Stimulated activated CD4-positive, alpha-beta T cell treated with anti-CD3 and anti-CD28 coated beads, Interleukin-1b, Interleukin-23, amount 100 ng/mL, for 4 hours (primary cell): ENCODE measurements at places on chromosomes 13 and 19.

GRCh38 chr13:40585911-40586471 lies 80.5 kb downstream of the FOXO1 start:
- DNase-seq: no peak

GRCh38 chr13:30759748-30760147 lies 24.4 kb downstream of the ALOX5AP start:
- no peak for DNase-seq

- no peak for DNase-seq
Observed at GRCh38 chr13:59710996-59711701, 452.6 kb downstream of the DIAPH3 start.

- DNase-seq: no peak
Observed at GRCh38 chr19:51131780-51132680, 7.3 kb downstream of the SIGLEC9 start.

- DNase-seq: no peak
Observed at GRCh38 chr13:77033717-77034302, 6.9 kb upstream of the FBXL3 start.

DNA sequence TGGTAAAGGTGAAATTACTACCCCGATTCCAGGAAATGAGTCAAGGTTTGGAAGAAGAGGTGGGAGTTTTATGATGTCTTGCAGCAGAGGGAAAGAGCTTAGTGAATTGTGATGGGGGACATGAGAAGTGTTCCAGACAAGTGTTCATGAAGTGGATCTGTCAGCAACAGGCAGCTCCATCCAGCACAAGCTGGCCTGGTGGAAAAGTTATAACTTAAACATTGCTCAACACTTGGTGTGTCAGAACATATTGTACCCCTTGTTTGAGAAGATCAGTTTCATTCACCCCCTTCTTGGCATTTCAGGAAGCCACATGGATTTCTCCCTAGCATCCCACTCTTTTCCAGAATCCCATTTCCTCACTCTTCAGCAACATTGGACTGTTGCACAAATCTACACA lies 222.0 kb downstream of the B3GLCT start:
- DNase-seq: no peak

DNA sequence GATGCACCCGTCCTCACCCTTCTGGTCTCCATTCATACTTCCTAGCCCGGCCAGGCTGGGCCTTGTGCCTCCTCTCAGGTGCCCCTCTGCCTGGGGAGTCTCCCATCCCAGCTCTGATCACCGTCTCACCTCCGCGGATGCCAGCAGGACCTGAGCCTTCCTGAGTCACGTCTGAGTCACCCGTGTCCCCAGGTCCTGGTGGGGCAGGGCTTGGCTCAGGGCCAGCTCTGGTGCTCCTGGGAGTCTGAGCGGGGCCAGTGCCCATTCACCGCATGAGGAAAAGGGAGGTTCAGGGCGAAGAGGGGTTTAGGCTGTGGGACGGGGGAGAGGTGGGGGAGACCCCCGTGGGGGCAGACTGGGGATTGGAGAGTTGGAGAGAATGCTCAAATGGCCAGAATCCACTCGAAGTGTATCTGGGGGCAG lies 593 bp downstream of the ATP8B3 start:
- peak; percentile 47 for DNase-seq

- DNase-seq: no peak
Observed at GRCh38 chr13:104140552-104140951, 1074.3 kb upstream of the SLC10A2 start.

GRCh38 chr19:29664753-29665214 lies 477 bp upstream of the PLEKHF1 start:
- no peak for DNase-seq

DNA sequence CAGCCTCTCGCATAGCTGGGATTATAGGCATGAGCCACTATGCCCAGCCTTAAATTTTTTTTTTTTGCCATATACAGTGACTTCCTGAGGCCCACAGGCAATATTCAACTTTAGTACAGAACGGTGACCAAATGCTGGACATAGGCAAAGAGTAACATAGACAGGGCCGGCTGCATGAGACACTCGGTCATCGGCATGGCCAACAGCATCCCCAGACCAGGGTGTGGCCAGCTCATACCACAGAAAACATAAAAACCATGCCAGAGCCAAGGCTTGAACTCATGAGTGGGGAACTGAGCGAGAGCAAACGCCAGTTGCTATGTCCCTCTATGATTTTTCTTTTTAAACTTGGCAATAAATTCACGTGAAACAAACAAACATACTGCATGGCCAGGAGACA lies 17.0 kb downstream of the KANK2 start:
- DNase-seq: no peak

GRCh38 chr19:33208371-33208895 lies 14.3 kb downstream of the LRP3 start:
- no peak for DNase-seq
